ENCODE measurements at places on chromosomes 2 and 18. TPM values are rescaled to one million over a fixed set of nuclear protein-coding genes. Genes with fewer than 3 reads are reported as not detected.
A peak's percentile ranks its signal among the peaks of the same experiment; 100 is the strongest.

- H3K36me3 ChIP-seq = no peaks in the 10 kb centered on the region
- no peak for DNase-seq
- H3K4me3 ChIP-seq = no peak overlapping the region
- no peak overlapping the region for H3K27ac ChIP-seq
- peaks cover 16% of the 10 kb centered on the region for H3K4me1 ChIP-seq
Measured at GRCh38 chr2:108613261-108614042, 79.2 kb downstream of the LIMS1 start.

GRCh38 chr2:234328444-234328990 is 168.4 kb downstream of the ARL4C start:
- no peaks in the 10 kb centered on the region for H3K27me3 ChIP-seq
- no peaks in the 10 kb centered on the region for H3K36me3 ChIP-seq
- no peak overlapping the region for H3K27ac ChIP-seq
- no peak overlapping the region for H3K4me3 ChIP-seq
- H3K4me1 ChIP-seq = no peaks in the 10 kb centered on the region

- H3K36me3 ChIP-seq = no peaks in the 10 kb centered on the region
- H3K27me3 ChIP-seq = no peaks in the 10 kb centered on the region
- no peak for DNase-seq
Measured at GRCh38 chr2:33190393-33190937, 243.7 kb downstream of the LTBP1 start.

GRCh38 chr18:55576001-55576400 is 12.0 kb downstream of the TCF4 start:
- DNase-seq = no peak
- H3K4me3 ChIP-seq = no peak overlapping the region
- H3K27ac ChIP-seq = no peak overlapping the region
- H3K27me3 ChIP-seq = no peaks in the 10 kb centered on the region
- no peaks in the 10 kb centered on the region for H3K36me3 ChIP-seq

DNA sequence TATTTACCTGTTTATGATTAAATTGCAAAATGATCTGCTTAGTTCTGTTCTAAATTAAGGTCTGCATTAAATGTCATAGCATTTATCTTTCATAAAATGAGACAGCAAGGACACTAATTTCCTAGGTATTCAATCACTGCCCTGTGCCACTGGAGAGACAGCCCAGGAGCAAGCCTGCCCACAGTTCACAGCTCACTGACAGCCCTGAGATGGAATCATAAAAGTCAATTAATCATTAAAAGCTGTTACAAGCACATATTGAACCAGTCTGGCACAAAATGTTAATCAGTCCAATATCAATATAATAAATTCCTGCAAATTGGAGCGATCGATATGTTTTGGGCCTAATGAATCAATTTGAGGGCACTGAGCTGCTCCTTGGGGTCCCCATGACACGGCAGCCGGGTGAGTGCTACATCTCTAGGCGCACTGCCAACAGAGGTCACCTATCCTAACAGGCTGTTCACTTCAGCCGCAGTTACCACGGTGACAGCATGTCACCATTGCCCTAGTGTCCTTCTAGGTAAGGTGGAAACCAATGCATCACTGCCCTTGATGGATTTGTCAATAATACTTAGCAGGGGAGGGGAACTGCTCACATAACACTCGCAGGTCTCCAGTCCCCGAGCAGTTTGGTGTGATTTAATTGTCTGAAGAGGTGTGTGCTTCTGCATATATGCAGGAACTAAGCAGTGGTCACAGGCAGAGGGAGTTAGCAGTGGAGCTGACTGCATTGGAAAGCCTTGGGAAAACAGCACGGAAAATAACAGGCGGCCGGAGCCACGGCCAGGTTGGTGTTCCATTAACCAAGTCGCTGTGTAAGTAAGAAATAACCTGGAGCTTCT is 47.3 kb downstream of the POU3F3 start:
- no peaks in the 10 kb centered on the region for H3K4me1 ChIP-seq
- no peaks in the 10 kb centered on the region for H3K36me3 ChIP-seq
- no peak overlapping the region for H3K4me3 ChIP-seq
- DNase-seq = peak; percentile 52
- H3K27ac ChIP-seq = no peak overlapping the region

GRCh38 chr18:80154293-80154692 is 45.2 kb downstream of the ADNP2 start:
- no peak overlapping the region for H3K4me3 ChIP-seq
- H3K36me3 ChIP-seq = no peaks in the 10 kb centered on the region
- DNase-seq = no peak
- no peak overlapping the region for H3K27ac ChIP-seq
- peaks cover 1% of the 10 kb centered on the region for H3K4me1 ChIP-seq
- H3K27me3 ChIP-seq = no peaks in the 10 kb centered on the region

DNA sequence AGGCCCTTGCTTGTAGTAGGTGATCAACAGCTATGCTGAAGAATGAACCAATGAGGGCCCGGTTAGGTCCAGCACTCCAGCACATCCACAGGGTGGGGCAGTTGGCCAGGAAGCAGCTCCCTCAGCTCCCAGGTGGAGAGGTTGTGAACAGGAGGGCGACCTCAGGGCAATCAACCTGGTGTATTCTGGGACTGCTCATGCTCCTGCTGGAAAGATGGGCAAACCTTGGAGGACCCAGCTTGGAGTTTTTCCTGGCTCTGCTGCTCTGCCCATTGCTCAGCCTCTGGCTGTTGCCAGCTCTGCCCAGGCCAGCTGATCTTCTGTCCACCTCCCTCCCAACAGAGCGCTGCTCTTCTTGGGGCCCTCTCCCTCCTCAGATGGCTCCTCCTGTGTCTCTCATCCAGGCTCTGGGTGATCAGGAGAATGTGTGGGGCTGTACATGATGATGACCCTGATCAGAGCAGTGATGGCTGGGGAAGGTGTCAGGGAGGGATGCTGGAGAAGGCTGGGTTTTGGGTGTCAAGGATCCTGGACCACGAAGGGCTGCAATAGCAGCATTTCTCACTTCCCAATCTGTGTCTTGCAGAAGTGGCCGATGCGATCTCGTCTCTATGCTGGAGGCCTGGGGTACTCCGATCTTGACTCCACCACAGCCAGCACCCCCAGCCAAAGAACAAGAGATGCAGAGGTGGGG is 3.4 kb downstream of the TCF23 start:
- H3K27ac ChIP-seq = no peak overlapping the region
- H3K36me3 ChIP-seq = no peaks in the 10 kb centered on the region
- H3K27me3 ChIP-seq = no peaks in the 10 kb centered on the region
- H3K4me1 ChIP-seq = no peaks in the 10 kb centered on the region
- no peak overlapping the region for H3K4me3 ChIP-seq

- DNase-seq = no peak
- no peak overlapping the region for H3K4me3 ChIP-seq
- no peaks in the 10 kb centered on the region for H3K27me3 ChIP-seq
- H3K27ac ChIP-seq = no peak overlapping the region
- no peaks in the 10 kb centered on the region for H3K4me1 ChIP-seq
Measured at GRCh38 chr2:7169593-7169992, 252.4 kb downstream of the RNF144A start.

- H3K27me3 ChIP-seq = no peaks in the 10 kb centered on the region
- no peak for DNase-seq
- no peak overlapping the region for H3K4me3 ChIP-seq
- H3K36me3 ChIP-seq = no peaks in the 10 kb centered on the region
- H3K4me1 ChIP-seq = no peaks in the 10 kb centered on the region
- no peak overlapping the region for H3K27ac ChIP-seq
Measured at GRCh38 chr2:145547620-145548019, 1027.7 kb upstream of the ZEB2 start.

GRCh38 chr2:118264232-118264990 is 176.1 kb downstream of the INSIG2 start:
- no peak overlapping the region for H3K27ac ChIP-seq
- no peak for DNase-seq
- H3K4me1 ChIP-seq = no peaks in the 10 kb centered on the region
- H3K27me3 ChIP-seq = no peaks in the 10 kb centered on the region

DNA sequence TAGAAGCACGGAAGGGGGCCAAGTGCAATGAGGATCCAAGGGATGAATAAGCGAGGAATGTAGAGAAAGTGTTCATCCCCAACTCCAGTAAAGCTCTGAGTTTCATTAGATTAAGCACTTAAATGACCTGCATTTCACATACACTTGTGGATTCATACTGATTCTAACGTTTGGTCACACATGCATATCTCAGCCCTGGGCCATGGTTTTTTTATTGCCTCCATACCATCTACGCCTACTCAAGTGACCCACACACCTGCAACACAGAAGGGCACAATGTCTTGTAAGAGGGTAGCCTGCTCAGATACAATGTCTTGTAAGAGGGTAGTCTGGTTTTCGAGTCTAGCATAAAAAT is 566 bp upstream of the MRPS5 start:
- H3K27ac ChIP-seq = peak overlapping the region; percentile 96
- peaks cover 11% of the 10 kb centered on the region for H3K4me1 ChIP-seq
- peak overlapping the region; percentile 84 for H3K4me3 ChIP-seq
- DNase-seq = no peak

DNA sequence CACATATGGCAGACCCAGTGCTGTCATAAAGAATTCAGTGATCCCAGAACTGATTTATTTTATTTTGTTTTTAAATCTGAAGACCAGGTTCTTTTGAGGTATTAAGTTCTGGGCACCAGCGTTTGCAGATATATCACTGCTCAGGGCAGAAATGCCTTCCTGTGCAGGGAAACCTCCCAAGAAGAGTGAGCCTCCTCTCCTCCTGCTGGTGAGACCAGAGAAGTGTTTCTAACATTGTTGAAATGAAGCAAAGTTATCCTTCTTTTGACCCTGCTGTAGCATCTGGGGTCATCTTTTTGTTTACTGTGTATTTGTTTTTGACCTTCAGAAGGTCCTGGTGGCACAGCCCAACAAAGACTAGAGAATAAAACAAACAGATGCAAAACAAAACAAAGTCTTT is 94.0 kb downstream of the AQP4 start:
- H3K27me3 ChIP-seq = no peaks in the 10 kb centered on the region
- H3K4me3 ChIP-seq = no peak overlapping the region
- peak; percentile 34 for DNase-seq
- H3K27ac ChIP-seq = no peak overlapping the region
- H3K36me3 ChIP-seq = no peaks in the 10 kb centered on the region

DNA sequence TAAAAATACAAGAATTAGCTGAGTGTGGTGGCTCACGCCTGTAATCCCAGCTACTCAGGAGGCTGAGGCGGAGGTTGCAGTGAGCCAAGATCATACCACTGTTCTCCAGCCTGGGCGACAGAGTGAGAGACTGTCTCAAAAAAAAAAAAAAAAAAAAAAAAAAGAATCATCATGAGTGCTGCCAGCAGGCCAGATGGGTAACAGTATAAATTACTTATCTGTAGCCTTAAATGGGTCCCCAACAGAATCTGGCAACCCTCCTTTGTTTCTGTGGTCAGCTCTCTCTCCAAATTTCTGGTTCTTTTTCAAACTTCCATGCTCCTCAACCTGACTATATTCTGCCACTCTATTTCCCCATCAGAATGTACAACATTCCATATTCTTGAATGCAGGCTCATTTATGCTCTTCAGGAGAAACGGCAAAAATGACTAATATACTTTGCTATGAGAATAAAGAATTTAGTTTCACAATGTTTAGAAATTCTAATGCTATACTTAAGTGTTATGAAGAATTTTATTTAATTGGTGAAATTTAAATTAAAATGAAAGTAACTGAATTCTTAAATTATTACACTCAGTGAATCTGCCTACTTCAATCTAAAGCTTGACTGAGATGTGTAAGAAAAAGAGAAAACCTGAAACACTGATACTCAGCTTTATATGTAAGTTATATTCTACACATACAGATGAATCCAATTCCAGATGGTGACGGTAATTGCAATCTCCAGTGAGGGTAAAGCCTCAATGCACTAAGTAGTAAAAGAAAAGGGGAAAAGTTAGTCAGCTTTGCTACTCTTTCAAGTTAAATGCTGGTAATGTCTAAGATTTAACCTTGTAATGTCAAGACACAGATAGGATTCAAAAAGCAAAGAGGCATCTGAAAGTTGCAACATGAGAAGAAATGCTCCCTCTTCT is 24.8 kb downstream of the LPIN2 start:
- no peaks in the 10 kb centered on the region for H3K36me3 ChIP-seq
- H3K27me3 ChIP-seq = no peaks in the 10 kb centered on the region
- no peak for DNase-seq
- no peak overlapping the region for H3K27ac ChIP-seq
- no peak overlapping the region for H3K4me3 ChIP-seq

- no peak for DNase-seq
- no peaks in the 10 kb centered on the region for H3K36me3 ChIP-seq
- H3K27ac ChIP-seq = no peak overlapping the region
- H3K4me1 ChIP-seq = peaks cover 6% of the 10 kb centered on the region
Measured at GRCh38 chr2:9983401-9984216, 32.1 kb downstream of the GRHL1 start.

GRCh38 chr2:120586507-120587278 is 149.0 kb upstream of the GLI2 start:
- H3K36me3 ChIP-seq = no peaks in the 10 kb centered on the region
- DNase-seq = no peak
- H3K27me3 ChIP-seq = no peaks in the 10 kb centered on the region
- H3K27ac ChIP-seq = no peak overlapping the region
- no peak overlapping the region for H3K4me3 ChIP-seq
- H3K4me1 ChIP-seq = no peaks in the 10 kb centered on the region

- H3K27ac ChIP-seq = no peak overlapping the region
- no peaks in the 10 kb centered on the region for H3K27me3 ChIP-seq
- no peaks in the 10 kb centered on the region for H3K4me1 ChIP-seq
Measured at GRCh38 chr2:215476424-215476823, 40.6 kb upstream of the FN1 start.

GRCh38 chr18:79912409-79912991 is 39.0 kb downstream of the SLC66A2 start:
- no peak overlapping the region for H3K4me3 ChIP-seq
- DNase-seq = peak; percentile 11
- no peaks in the 10 kb centered on the region for H3K4me1 ChIP-seq

DNA sequence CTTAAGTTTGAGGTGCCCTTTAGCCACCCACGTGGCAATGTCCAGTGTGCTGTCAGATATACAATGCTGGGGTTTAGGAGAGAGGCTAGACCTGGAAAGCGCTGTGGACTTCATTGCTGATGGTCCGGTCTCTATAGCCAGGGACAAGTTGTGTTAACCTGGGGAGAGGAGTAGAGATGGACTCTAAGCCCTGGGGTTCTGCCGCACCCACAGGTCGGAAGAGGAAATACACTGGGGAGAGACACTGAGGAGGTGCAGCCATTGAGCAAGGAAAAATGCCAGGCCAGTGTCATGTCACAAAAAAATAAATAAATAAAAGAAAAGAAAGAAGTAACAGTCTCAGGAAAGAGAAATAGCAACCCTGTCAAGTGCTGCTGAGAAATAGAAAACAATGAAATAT is 106.9 kb upstream of the CBLN2 start:
- H3K27me3 ChIP-seq = no peaks in the 10 kb centered on the region
- H3K4me3 ChIP-seq = no peak overlapping the region
- no peaks in the 10 kb centered on the region for H3K4me1 ChIP-seq
- H3K36me3 ChIP-seq = no peaks in the 10 kb centered on the region
- no peak overlapping the region for H3K27ac ChIP-seq

Gene EHD3
- polyA plus RNA-seq = 1.7 TPM

Gene SLC4A1AP
- polyA plus RNA-seq = 7.7 TPM

Gene FTCDNL1
- polyA plus RNA-seq = 1.3 TPM

Gene GPR45
- not detected for polyA plus RNA-seq

Gene PXDN
- 4.7 TPM for polyA plus RNA-seq

Gene CCDC74A
- polyA plus RNA-seq = 4.6 TPM

Gene PRKRA
- 34.3 TPM for polyA plus RNA-seq

Gene VIT
- polyA plus RNA-seq = 0.35 TPM

Gene RAB17
- 97.9 TPM for polyA plus RNA-seq

Gene EPB41L3
- 7.7 TPM for polyA plus RNA-seq
